ENCODE measurements at places on chromosomes 13 and 19.

GRCh38 chr13:101988140-101988539, 413.7 kb downstream of the FGF14 start:
- no peak for DNase-seq

DNA sequence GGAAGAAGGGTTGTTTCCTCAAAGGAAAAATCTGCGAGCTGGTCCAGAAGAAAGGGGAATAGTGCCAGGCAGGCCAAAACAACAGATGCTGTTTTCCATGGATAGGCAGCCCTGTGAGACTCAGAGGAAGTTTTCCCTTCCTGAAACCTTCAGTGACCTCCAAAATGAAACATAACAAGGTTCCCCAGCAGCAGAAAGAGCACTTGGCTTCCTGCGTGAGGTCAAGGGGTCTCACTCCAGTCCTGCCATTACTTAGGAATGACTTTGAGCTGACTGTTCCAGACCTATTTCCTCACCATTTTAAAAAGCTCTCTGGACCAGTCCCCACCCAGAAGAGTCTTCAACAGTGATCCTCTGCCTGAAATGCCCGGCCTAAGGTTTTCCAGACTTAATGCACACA, 104.6 kb upstream of the IPO5 start:
- no peak for DNase-seq

- peak; percentile 89 for DNase-seq
These were observed 1.1 kb upstream of the LSR start for GRCh38 chr19:35247526-35248309.

DNA sequence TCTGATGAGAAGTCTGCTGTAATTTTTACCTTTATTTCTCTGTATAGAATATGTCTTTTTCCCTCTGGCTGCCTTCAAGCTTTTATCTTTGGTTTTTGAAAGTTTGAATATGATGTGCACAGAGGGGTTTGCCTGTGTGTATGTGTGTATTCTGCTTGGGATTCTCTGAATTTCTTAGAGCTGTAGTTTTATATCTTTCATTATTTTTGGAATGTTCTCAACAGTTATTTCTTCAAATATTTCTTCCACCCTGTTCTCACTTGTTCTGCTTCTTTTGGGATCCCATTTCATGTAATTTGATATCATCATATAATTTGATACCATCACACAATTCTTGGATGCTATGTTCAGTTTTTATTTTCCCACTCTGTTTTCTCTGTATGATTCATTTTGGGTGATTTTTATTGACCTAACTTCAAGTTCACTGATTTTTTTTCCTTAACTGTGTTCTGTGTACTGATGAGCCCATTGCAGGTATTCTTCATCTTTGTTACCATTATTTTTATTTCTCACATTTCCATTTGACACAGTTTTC, 7.5 kb downstream of the COG3 start:
- no peak for DNase-seq

- no peak for DNase-seq
These were observed 3.0 kb downstream of the SLC15A1 start for GRCh38 chr13:98749501-98749900.

GRCh38 chr19:8643860-8644653, 13.6 kb downstream of the NFILZ start:
- DNase-seq: no peak

DNA sequence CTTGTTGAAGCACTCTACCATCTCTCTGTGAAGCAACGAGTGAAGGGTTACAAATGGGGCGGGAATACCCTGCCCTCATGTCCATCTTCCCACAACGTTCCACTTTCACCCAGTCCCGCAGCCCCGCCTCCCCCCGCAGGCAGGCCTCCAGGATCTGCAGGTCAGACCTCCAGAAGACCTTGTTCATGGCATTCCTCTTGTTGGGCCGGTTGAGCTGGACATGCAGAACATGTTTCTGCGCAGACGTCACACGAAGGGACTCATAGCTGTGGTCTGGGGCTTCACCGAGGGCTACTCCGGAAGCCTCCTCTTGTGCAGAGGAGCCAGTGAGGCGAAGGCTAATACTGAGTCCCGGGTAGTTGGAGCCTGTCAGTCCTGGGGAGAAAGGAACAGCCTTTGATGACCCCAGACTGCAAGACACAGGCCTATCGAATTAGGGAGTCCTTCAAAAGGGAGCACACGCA, 420 bp downstream of the ECH1 start:
- DNase-seq: no peak

DNA sequence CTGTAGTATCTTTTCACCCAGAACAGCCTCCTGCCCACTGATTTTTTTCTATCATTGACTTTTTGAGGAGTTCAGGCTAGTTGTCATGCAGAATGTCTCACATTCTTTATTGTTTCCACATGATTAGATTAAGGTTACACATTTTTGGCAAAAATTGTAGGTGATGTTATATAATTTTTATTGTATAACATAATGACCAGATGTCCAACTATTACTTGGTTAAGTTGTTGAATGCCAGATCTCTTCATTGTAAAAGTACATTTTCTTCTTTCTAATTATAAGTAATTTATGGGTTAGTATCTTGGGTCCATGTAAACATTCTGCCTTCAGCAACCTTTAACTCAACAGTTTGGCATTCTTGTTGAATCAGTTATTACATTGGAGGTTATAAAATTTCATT, 138.4 kb downstream of the POSTN start:
- no peak for DNase-seq

DNA sequence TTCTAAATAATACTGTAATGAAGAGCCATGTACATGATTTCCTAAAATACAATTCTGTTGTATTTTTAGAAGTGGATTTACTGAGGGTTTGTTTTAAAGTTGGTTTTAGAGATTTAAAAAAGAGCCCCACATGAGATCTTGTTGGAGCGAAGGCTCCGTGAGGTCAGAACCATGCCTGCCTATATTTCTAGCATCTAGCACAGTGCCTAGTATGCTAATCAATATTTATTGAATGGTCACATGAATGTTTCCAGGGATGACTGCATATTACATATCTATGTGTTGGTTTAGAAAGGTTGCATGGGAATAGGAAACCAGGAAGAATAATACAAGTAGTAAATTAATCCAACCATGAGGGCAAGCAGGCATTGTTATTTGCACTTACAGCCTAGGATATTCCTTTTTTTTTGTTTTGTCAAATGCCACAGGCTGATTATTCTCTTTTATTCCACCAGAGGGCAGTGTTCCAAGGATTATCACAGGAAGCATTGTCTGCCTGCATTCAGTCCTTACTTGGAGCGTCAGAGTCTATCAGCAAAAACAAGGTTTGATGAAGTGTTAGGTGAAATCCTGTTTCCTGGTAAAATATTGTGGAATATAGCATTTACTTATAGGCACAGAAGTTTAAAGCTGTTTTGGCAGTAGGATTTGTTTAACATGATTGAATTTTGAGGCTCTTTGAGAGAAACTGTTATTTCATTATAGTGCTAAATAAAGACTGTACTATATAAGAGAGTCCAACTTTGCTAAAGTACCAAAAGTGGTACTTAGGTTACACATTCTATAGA, 46.8 kb downstream of the COG3 start:
- DNase-seq: peak; percentile 47

GRCh38 chr13:40556453-40556852, 110.0 kb downstream of the FOXO1 start:
- no peak for DNase-seq

DNA sequence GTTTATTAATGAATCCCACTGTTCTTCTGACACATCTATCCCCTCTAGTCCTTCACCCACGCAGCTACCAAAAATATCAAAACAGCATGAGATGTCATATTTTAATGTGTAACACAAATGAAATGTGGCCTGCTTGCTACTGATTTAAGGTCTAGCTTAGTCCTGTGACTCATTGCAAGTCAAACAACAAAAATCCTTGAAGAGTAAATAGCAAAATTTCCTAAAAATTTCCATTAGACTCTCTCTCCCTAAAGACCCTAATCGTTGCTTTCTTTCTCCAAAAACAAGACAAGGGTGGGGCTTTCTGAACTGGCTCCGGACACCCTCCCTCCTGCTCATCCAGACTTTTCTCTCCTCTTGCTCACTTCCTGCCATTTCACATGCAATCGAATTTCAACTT, 99.9 kb upstream of the IPO5 start:
- no peak for DNase-seq

GRCh38 chr13:73223372-73223781, 164.6 kb downstream of the KLF5 start:
- no peak for DNase-seq

- no peak for DNase-seq
These were observed 87.8 kb downstream of the MAB21L1 start for GRCh38 chr13:35388441-35389355.

DNA sequence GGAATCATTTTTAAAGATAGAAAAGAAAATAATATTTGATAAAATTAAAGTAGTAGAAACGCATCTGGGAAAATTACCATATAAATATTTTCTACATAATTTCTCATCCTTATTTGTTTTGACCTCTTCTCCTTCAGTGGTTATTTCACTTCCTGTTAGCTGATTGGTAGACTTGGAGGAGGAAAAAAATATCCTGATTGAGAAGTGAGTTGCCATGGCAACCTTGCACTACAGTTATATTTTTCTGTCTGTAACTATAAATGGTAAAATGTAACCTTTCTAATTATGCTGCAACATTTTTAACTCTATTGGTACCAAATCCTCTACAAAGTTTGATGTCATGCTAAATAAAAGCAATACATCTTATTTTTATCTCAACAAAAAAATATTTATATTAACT, 45.2 kb downstream of the SCEL start:
- DNase-seq: no peak

- no peak for DNase-seq
These were observed 57.8 kb downstream of the IER2 start for GRCh38 chr19:13207846-13208671.

DNA sequence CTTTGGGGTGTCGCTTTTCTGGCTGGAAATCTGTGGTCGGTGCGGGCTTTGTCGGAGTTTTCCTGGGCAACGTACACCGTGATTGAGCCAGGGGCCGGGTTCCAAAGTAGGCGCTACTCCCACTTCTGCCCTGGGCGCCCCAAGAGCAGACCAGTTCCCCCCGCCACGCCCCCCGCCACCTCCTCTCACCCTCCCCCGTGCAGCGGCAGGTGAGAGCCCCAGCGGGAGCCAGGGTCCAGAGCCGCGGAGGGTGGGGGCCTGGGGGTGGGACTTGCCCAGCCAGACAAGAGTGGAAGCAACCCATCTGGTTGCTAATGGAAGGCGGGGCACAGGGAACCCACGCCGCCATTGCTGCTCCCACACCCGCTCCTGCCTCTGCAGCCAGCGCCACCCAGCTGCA, 2195.9 kb downstream of the PCDH9 start:
- DNase-seq: no peak

- DNase-seq: peak; percentile 27
These were observed 71.0 kb downstream of the RNF17 start for GRCh38 chr13:24834902-24835510.

GRCh38 chr19:4197625-4198466, 15.4 kb downstream of the ANKRD24 start:
- no peak for DNase-seq

GRCh38 chr13:112346173-112346898, 29.8 kb upstream of the SPACA7 start:
- DNase-seq: peak; percentile 84

DNA sequence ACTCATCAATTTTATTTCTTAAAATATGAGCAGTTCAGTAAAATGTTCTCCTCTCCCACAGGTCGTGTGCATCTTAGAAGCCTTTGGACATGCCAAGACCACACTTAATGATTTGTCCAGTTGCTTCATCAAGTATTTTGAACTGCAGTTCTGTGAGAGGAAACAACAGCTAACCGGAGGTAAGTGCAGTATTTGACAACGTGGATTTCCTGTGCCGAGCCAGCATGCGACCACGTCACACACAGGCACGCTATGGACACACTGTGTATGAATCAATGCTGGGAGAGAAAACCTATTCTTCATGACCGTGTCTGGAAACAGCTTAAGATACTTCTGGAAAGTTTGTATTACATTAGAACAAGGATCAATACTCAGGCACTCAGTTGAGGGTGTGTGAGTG, 268.5 kb downstream of the MYO16 start:
- no peak for DNase-seq

- DNase-seq: no peak
These were observed 959 bp upstream of the IGFL3 start for GRCh38 chr19:46125447-46125846.
